ENCODE measurements at places on chromosomes 2 and 18.

DNA sequence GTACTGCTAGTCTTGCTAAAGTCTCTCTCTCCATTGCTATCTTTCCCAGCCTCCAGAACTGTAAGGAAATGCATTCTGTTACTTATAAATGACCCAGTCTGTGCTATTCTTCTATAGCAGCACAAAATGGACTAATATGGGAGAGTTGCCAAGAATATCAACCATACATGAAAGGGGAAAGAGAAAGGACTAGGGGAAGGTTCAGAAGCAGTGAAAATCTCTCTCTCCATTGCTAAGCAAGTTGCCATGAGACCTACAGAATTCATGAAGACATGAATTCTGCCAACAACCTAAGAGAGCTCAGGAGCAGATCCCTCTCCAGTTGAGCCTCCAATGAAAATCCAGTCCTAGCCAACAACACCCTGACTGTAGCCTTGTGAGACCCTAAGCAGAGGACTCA is 3.6 kb upstream of the TRABD2A start:
- no peak for DNase-seq

GRCh38 chr2:160432633-160433032 is 61.0 kb downstream of the RBMS1 start:
- no peak for DNase-seq

GRCh38 chr2:152050915-152051314 is 47.9 kb downstream of the CACNB4 start:
- no peak for DNase-seq

- DNase-seq: no peak
Measured at GRCh38 chr2:230472621-230473018, 56.6 kb downstream of the SP100 start.

DNA sequence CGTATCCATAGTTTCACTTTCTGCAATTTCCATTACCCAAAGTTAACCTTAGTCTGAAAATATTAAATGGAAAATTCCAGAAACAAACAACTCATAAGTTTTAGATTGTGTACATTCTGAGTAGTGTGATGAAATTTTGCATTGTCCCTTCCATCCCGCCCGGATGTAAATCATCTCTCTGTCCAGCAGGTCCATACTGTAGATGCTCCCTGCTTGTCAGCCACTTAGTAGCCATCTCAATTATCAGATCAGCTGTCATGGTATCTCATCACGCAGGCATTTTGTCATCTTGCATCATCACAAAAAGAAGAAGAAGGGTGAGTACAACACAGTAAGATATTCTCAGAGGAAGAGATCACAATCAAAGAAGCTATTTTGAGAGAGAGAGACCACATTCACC is 185.0 kb upstream of the STK17B start:
- no peak for DNase-seq

- DNase-seq: no peak
Measured at GRCh38 chr2:217636991-217637561, 365.7 kb downstream of the TNS1 start.

DNA sequence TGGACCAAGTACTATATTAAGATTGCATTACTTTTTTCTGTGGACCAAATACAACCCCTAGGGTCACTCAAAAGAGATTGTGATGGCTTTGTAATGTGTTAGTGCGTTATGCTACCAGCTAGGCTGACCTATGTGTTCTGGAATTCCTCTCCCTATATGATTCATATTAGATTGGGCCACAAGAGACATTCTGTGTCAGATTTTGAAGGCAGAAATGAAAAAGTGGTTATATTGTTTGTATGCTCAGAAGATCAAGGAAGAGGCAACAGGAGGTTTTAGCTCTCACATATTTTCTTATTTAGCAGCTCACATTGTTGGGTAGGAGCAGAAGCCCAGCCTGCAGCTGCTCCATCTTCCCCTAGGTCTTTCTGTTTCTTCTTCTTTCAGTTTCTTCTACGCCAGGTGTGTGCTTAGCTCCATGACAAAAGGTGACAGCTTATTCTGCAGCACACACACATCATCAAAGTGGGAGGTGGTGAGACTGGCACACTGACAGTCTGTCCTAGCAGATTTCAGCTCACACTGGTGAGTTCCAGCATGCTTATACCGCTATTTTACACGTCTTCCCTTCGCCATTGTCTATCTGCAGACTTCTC is 156.8 kb upstream of the UBE2E3 start:
- DNase-seq: no peak

DNA sequence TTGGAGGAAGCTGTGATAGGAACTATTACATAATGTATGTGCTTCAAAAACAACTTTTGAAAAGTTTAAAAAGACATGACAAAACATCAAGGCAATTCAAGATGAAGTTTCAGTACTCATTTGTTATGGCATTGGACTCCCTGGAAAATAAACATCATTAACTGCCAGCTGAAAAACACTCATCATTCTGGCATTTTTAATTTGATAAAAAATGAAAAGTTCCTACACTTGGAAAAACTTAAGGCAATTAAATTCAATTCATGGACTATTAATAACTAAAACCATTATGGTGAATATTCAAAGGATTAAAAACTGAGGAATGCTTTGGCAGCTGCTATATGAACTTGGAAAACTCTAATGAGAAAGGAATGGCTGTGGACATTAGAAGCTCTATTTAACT is 8.5 kb downstream of the TYW5 start:
- DNase-seq: no peak

DNA sequence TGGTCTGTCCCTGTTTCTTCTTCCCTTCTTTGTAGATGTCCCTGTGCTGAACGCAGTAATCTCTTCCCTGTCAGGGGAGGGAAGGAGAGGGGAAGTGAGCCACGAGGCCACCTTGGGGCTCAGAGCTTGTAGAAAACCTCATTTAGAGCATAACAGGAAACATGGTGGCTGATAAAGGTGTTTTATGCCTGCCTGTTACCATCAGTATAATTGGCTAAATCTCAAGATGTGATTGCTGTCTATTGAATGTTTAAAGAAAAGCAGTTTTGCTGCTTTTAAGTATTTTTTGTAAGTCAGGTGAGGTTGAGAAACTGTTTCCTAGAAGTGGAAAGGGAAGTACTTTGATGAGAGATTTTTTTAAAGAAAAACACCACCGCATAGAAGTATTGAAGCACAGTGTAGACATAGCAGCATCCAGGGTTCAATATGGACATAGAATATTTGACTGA is 59.7 kb upstream of the PDK1 start:
- DNase-seq: no peak

GRCh38 chr18:22847392-22847791 is 85.7 kb upstream of the RBBP8 start:
- DNase-seq: no peak

- DNase-seq: no peak
Measured at GRCh38 chr18:1595195-1595594, 690.5 kb downstream of the ADCYAP1 start.

GRCh38 chr2:162075689-162076132 is 1.7 kb upstream of the DPP4 start:
- DNase-seq: no peak

GRCh38 chr2:39852831-39853230 is 73.8 kb upstream of the THUMPD2 start:
- no peak for DNase-seq

- no peak for DNase-seq
Measured at GRCh38 chr18:58188996-58189395, 145.0 kb downstream of the NEDD4L start.

- no peak for DNase-seq
Measured at GRCh38 chr18:4888251-4889040, 308.6 kb downstream of the AKAIN1 start.

DNA sequence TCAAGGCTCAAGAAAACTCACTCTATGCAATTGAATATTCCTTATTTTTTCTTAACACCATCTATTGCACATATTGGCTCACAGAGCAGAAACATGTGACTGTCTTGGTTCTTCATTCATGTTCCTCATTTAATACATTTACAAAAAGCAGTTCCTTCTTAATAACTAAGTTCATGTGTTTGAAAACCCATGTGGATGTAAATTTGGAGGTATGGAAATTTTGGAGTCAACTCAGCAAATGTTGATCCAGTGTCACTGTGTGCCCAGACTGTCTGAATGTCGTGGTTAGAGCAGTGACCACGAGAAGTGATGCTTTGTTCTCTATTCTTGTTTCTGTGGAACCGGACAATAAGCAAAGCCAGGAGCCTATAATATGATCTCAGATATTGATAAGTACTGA is 299.1 kb downstream of the SETBP1 start:
- no peak for DNase-seq

DNA sequence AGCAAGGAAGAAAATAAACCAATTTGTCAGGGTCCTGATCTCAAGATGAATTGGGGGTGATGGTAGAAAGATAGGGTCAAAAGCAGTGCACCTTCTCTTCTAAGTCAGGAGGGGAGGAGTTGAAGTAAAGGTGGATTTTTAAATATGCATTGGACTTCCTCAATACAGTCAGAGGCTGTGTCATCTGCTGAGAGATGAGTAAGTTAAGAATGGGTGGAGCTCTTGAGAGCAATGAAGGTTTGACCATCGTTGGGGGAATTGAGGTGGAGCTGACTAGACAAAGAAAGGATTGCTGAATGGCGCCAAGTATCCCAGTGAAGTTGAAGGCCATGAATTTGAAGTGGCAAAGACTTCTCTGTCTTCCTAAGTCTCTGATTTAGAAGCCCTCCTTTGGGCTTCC is 18.4 kb upstream of the CPO start:
- no peak for DNase-seq

- DNase-seq: no peak
Measured at GRCh38 chr2:120445449-120446143, 99.7 kb downstream of the INHBB start.

GRCh38 chr2:118968961-118969733 is 27.2 kb downstream of the MARCO start:
- DNase-seq: no peak

- no peak for DNase-seq
Measured at GRCh38 chr2:45009303-45009927, at the start of gene SIX2. Gene SIX2, minus strand, starts transcription at chr2:45009452. Its CDS starts 342 bp downstream, at chr2:45009110.

DNA sequence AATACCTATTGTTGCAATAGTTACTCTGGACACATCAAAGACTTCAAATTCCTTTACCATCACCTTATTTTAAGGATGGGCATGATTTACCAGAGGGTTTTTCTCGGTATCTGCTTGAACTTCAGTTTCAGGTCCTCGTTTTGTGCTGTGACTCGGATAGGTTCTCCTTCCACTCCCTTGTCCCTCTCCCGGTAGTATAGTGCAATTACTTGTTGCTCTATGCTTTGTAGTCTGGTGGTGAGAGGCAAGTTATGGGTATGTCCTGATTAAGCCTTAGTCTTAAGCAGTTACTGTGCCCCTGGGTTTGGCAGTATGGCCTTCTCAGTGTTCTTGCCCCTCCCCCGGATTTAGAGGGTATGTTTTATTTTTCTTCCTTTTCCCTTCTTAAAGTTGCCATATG is 96.6 kb downstream of the RHBDD1 start:
- no peak for DNase-seq

GRCh38 chr2:179692610-179693009 is 168.8 kb downstream of the ZNF385B start:
- DNase-seq: no peak

GRCh38 chr2:71843391-71843850 is 304.2 kb downstream of the CYP26B1 start:
- no peak for DNase-seq

GRCh38 chr18:41744421-41745030 is 210.5 kb upstream of the PIK3C3 start:
- DNase-seq: no peak

- DNase-seq: no peak
Measured at GRCh38 chr2:96413323-96413722, 77.8 kb downstream of the NCAPH start.

DNA sequence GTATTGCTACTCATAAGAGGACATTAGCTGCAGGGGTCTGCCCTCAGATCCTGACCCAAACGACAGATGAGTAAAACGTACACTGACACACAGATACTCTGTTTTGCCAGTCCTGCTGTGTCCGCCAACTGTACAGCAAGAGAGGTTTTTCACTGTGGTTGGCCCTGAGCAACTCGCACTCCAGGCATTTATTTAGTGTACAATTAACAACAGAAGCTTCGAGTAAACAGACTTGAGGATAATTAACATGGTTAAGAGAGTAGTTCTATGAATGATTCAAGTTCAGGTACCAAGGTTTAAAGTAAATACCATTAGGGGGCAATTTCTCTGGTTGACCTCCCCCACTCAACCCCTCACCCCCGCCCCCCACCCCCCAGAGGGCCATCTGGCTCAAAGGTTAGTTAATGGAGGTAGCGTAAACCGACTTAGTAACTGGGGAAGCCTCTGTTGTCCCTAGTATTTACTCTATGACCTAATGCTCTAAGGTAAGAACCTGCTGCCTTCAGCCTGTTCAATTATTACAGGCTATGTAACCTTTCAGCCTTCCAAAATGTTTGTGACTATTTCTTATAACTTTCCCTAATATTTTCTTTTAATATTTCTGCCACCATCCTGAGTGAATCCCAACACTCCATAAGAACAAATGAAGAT is 103.9 kb upstream of the XIRP2 start:
- DNase-seq: no peak

DNA sequence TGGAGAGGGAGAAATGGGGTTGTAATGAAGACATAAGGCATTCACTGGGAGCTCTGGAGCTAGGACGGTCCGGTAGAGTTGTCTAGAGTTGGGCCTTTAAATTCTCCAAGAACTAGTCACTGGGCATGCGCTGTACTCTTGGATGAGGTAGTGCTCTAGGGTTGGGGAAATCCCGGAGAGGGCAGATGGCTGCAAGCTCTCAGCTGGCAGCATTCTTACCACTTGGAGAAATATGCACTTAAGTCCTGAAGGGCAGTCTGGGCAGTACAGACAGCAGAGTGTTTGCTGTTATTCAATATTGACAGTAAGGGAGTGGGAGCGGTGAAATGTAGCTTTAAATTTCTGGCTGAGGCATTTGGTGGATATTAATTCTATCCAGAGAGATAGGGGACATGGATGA is 214.6 kb downstream of the RDH14 start:
- no peak for DNase-seq
